Fibroblast of the aortic adventitia (primary cell): ENCODE measurements at places on chromosomes 13 and 19. TPM values are rescaled to one million over a fixed set of nuclear protein-coding genes. Genes with fewer than 3 reads are reported as not detected.
A peak's percentile ranks its signal among the peaks of the same experiment; 100 is the strongest.

DNA sequence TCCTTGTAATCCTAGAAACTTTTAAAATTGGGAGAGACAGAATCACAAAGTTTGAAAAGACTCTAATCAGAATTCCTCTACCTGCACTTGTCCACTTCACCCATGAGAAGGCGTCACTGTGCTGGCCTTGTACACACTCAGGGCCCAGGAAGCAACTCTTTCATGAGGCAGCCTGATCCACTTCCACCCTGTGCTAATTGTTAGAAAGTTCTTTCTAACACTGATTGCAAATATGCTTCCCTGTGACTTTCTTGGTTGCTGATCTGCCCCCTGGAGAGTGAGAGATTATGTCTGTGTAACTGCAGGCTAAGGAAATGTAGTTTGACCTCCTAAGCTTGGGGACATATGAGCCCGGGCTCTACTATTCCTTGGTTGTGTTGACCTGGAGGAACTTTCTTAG, 494.6 kb downstream of the MYO16 start:
- no peak for DNase-seq

- DNase-seq: no peak
Measured at GRCh38 chr13:77904031-77904430, 14.6 kb downstream of the EDNRB start.

GRCh38 chr13:45817833-45818232, 33.7 kb downstream of the SIAH3 start:
- DNase-seq: no peak

DNA sequence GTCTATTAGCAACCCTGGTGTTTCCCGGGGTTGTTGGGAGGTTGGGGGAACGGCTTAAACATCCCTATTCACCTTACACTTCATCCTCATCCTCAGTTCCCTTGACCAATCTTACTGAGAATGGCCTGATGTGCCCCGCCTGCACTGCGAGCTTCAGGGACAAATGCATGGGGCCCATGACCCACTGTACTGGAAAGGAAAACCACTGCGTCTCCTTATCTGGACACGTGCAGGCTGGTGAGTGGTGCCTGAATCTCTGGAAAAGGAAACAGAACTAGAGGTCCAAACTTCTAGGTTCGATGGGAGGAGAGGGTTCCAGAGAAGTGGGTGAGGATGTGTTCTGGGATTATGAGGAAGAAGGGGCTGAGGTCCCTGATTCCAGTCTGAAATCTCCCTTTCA, 5.9 kb downstream of the PINLYP start:
- DNase-seq: no peak

GRCh38 chr19:7792281-7792680, 29.2 kb downstream of the CLEC4M start:
- peak; percentile 26 for DNase-seq

- no peak for DNase-seq
Measured at GRCh38 chr13:40779049-40779448, 8.1 kb upstream of the MRPS31 start.

- no peak for DNase-seq
Measured at GRCh38 chr13:90510319-90510718, 837.2 kb upstream of the MIR17HG start.

DNA sequence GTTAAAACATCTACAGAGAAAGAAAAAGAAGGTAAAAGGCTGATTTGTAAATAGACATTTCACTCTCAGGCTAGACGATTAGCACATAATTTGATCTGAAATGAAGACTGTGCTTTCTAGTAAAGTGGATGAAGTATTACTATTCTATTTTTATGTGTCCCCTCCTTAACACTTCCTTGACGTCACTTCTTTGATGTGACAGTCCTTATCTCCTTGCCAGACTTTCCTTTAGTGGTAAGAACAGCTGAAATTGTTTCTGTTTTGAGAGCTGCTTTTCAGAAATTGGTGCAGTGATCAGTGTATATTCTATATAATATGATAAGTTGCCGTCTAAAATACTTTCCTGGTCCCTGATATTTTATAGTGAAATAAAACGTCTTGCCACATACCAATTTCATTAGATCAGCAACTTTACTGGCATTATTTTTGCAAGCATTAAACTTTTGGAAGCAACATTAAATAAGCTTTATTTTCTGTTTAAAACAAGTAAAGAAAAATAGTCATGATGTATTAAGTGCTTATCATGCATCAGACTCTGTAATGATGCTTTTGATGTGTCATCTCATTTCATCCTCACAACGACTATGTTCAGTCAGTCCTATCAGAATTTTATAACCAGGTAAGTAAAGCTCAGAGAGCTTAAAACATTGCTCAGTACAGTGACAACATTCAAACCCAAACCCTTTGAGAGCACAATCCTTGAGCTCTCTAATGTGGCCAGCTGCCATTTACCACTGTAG, 210.3 kb upstream of the PCDH9 start:
- no peak for DNase-seq

- no peak for DNase-seq
Measured at GRCh38 chr13:37576601-37577000, 22.0 kb downstream of the POSTN start.

GRCh38 chr13:59734393-59734792, 429.3 kb downstream of the DIAPH3 start:
- no peak for DNase-seq

GRCh38 chr19:1252221-1252820, 3.9 kb downstream of the MIDN start:
- peak; percentile 99 for DNase-seq

DNA sequence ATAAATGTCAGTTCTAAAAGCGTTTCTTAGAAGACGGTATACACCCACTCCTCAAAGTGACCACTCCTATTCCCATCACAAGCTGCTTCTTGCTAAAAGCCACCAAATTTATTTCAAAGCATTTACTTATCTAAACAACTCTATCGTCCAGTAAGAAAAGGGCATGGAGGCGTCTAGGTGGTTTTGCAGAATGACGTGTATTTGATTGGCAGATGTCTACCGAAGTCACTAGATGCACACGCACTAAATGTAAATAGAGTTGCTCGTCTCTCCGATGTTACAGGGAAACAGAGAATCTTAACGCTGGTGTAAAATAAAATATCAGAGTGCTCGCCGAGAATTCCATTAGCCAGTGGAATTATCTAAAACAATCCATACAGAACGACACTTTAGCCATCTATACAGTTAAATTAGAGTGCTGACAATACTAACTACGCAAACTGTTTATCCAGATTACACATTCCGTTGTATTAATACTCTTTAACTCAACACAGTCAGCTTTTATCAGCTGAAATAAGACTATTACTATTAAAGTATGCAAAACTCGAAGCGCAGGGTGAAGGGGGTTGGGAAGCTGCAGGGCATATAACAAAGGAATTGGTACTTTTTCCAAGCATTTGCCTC, 1.9 kb downstream of the KLF12 start:
- peak; percentile 67 for DNase-seq

- no peak for DNase-seq
Measured at GRCh38 chr19:8305798-8306197, 2.4 kb downstream of the CD320 start.

The ZNF878 gene
- not detected in 2 replicates for total RNA-seq

The PRODH2 gene
- total RNA-seq: not detected in 2 replicates

The CRLF1 gene
- 16.5 and 69.1 TPM in 2 replicates for total RNA-seq

The DNASE2 gene
- total RNA-seq: 22.7 and 23.4 TPM in 2 replicates

The TMPRSS9 gene
- total RNA-seq: not detected in 2 replicates

The ATCAY gene
- not detected in 2 replicates for total RNA-seq

The ICAM1 gene
- 6.5 and 45.7 TPM in 2 replicates for total RNA-seq
